ENCODE measurements at places on chromosomes 1 and 21.

GRCh38 chr1:12114916-12115315 lies 51.8 kb downstream of the TNFRSF8 start:
- no peak for DNase-seq

GRCh38 chr1:23214640-23215039 lies 2.7 kb downstream of the HTR1D start:
- DNase-seq: no peak

DNA sequence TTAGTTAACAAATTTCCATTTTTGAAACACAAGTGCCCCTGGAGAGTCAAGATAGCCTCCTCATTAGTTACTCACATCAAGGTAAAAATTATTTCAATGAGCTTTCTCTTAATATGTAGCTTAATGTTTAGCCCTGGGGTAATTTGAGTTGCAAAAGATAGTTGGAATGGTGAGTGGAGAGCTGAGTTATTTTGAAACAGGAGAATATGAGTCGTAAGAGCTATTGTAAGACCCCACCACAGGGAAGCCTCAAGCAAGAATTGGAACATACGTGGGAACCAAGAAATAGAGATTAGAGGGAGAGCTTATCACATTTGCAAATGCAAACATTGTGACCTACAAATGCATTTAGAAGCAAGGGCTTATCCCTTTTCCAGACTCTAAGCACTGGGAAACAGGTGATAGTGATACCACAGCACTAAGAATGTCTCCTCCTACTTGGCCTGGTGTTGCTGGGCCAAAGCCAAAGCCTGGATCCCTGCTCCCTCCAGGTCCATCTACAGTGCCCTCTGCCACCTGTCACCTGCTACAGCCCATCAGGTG lies 635.1 kb downstream of the PTPRC start:
- no peak for DNase-seq

GRCh38 chr1:150829751-150830150 lies 21.7 kb upstream of the CTSK start:
- DNase-seq: no peak

GRCh38 chr1:192579010-192579738 lies 3.6 kb downstream of the RGS1 start:
- no peak for DNase-seq

GRCh38 chr1:39762550-39763540 lies 8.3 kb downstream of the OXCT2 start:
- DNase-seq: no peak

DNA sequence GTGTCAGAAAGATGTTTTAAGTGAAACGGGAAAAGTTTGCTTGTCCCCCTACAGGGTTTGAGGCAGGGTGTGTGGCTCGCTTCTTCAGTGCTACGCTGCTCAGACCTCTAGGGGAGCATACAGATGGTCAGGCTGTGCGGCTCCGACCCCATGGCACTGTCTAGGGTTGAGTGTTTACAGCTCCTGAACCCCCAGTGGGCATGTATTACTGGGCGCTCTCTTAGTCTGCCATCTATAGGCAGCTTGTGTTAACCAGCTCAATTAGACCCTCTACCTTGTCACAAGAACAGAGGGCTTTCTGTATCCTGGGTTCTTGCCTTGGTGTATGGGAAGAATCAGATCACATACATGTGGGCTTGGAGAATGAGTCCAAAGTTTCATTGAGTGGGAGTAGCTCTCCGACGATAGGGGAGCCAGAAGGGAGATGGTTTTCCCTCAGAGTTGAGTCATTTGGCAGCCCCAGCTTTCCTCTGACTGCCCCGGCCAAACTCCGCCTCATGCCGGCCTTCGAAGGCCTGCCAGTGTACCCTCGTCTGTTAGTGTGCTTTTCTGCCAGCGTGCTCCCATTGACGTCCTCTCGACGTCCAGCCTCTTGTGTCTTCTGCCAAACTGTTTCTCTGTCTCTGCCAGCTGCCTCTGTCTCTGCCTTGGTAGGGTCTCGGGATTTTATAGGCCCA lies 38.6 kb upstream of the ADGRL4 start:
- DNase-seq: no peak

DNA sequence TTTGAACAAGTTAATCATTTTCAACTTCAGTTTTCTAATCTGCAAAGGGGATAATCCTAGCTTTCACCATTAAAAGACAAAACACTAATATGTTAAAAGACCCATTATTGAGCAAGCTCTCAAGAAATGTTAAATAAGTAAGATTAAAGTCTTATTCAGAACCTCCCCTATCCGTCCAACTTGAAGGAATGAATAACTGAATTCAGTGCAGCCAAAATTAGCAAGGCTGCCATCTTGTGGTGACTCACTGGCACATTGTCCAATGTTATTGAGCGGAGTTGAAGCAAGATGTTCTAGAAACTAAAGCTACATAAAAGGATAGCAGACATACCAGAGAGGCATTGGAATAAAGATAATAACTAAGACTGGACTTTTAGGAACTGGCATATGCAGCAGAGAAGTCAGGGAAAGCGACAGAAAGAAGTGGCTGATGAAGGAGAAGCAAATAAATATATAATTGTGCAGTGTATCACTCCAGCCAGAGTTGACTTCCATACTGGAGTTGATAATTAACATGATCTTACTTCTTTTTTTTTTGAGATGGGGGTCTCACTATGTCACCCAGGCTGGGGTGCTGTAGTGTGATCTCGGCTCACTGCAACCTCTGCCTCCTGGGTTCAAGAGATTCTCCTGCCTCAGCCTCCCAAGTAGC lies 8.2 kb upstream of the CAP1 start:
- peak; percentile 59 for DNase-seq

GRCh38 chr1:116218922-116219321 lies 107.7 kb downstream of the MAB21L3 start:
- DNase-seq: no peak

- no peak for DNase-seq
Measured at GRCh38 chr21:46064870-46065214, 33.1 kb upstream of the COL6A2 start.

- DNase-seq: no peak
Measured at GRCh38 chr1:164823486-164824279, 264.7 kb downstream of the PBX1 start.

- DNase-seq: peak; percentile 3
Measured at GRCh38 chr21:25637851-25638659, 1.0 kb upstream of the JAM2 start.

- no peak for DNase-seq
Measured at GRCh38 chr1:203692565-203693470, 66.2 kb downstream of the ATP2B4 start.

DNA sequence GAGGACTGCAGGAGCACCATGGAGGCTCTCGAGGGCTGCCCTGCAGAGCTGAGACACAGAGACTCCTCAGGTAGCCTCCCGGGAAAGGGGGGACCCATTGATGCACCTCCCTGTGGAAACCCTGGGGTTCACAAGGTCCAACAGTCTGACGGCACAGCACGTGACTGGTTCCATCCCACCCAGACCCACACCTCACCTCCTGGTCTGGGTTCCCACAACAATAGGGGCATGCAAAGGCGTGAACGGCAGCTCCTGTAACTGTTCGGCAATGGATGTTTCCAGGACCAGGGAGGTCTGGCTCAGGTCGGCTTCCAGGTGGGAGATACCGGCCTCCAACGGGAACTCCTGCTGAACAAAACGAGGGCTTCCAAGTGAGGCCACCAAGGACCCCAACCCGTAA lies 86.8 kb downstream of the NPHP4 start:
- DNase-seq: no peak

GRCh38 chr1:226046240-226046639 lies 16.3 kb upstream of the H3-3A start:
- no peak for DNase-seq

DNA sequence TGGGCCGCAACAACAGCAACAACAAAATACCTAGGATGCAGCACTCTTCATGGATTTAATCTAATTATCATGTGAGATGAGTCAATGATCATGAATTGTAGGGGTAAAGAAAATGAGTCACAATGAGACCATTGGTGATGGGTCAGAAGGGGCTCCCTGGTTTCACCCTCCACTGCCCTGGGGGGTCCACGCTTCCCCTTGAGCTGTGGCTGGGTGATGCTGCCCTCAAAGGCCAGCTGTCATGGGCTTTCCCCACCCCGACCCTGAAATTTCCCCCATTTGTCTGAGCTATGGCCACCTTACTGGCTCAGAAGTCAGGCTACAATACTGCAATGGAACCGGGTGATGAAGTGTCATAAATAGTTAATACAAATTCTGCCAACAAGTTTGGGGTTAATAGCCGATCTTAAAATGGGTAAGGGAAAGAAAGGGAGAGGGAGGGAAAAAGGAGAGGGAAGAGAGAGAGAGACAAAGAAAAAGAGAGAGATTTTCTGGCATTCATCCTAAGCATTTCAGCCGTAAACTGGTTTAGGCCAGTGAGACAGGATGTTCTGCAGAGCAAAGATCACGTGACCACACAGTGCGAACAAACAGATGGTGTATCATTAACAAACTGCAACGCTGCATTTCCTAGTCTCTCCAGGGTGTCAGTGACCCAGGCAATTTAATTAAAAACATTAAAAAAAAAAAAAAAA lies 143.4 kb upstream of the ERRFI1 start:
- peak; percentile 8 for DNase-seq

DNA sequence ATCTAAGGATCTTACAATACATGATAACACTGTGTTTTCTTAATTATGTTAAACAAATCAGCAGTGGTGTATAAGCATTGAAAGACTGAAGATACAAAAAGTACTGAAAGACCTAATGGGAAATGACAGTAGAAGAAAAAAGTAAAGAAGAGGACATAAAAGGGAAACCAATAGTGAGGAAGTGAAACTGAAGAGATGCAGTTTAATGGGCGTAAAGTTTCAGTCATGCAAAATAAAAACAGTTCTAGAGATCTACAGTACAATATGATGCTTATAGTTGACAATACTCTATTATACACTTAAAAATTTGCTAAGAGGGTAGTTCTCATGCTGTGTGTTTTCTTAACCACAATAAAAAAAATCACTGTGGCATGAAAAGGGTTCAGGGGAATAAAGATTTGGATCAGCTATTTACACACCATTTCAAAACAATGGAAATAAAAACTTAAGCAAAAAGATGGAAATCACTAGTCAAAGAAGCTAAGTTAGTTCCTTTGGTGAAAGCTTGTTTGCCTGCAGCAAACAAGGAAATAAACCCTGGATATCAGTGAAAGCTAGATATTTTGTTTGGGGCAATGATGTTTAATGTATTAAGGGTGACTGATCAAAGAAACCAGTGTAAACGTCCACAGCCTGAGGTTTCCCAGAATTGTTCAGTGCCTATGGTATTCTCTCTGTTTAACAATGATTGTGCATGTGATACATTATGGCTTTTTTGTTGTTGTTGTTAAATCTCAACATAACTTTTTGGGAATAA lies 1160.8 kb upstream of the ADGRL2 start:
- DNase-seq: no peak

DNA sequence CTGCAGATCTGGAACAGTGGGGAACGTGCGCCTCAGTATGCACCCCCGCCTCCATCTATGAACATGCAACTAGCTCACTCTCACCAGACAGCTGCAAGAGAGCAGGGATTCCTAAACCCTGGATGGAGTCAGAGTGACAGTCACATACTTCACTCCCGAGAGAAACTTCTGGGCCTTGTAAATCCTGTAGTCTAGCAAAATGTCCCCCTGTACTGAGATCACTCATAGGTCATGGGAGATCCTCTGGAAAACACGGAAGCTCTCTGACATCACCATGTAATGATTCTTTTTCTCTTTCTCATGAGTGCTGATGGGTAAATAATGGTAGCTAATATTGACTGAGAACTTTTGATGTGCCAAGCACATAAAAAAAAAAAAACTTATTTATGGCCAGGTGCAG lies 23.4 kb upstream of the TARDBP start:
- no peak for DNase-seq

DNA sequence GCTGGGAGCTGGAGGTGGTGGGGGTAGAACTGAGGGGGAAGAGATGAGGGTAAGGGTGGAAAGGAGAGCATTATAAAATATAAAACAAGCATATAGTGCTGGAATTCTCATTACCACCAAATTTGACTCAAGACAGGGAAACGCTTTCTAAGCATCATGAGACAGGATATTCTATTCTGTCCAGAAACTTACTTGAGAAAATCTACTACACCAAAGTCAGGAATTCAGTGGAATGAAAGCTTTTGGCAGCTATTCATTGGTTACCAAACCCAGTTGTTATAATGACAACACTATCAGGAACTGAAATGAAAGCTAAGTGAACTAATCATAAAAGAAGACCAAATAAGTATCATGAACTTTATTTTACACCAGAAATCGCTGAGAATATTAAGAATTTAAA lies 14.5 kb downstream of the AIDA start:
- no peak for DNase-seq

DNA sequence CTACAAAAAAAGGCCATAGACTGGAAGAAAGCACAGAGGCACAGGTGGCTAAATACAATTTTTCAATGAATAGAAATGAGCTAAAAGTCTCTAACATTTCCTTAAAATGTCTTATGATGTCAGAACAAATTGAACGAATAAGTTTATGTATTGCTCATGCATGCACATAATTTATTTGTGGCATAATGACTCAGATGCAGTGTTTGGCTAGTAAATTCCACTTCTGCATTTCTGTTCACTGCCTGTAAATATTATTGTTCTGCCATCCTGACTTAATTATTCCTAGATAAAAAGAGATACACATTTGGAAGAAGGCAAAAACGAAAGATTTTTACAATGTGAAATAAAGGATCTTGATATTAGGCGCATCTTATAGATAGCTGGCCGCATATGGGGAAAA lies 26.6 kb upstream of the EXO1 start:
- DNase-seq: no peak

GRCh38 chr1:186178426-186179043 lies 196.5 kb downstream of the TPR start:
- no peak for DNase-seq

GRCh38 chr1:27161594-27161993 lies 6.7 kb upstream of the SLC9A1 start:
- peak; percentile 61 for DNase-seq

DNA sequence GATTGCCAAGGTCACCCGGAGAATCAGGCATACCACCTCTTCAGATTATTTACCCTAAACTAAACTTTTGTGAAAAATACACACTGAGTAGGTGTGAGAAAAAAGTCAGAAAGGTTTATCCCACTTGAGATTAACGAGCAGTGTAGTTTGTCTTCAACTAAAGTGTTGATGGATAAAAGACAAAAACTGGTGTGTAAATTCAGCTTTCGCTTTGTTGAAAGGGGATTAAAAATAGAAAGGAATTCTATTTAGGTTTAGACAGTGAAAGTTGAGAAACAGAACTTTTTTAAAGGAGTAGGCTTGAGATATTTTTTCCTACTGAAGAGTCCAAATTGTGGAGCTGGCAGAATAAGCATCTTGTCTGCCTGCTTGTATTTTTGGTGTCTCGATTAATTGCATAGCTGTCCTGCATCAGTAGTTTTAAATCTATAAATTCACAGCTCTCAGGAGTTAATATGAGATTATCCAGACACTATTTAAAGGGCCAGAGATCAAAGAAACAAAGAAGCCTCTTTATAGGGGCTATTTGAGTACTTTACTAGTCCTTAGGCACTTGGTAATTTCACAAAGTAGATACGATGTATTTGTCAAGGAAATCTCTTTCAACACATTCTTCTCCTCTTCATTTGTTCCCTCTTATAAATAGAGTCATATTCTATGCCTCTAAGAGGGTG lies 46.7 kb upstream of the RABGAP1L start:
- DNase-seq: no peak

DNA sequence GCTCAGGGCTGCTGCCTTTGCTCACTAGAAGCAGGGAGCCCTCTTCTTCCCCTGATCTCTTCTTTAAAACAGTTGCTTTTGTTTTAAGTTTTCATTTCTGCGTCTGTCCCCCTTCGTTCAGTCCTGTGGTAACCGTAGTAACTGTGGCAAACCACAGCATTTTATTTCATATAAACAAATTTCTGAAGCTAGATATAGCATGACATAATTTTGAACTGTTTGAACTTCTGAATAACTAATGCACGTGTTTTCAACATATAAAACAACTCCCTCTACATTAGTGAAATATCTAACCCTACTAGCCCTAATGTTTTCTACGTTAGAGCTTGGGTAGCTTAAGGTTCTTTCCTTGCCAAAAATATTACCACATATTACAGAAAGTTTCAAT lies 104.6 kb downstream of the DISP1 start:
- DNase-seq: no peak

Measured in KBM-7 (cell line).